ENCODE measurements at places on chromosomes 3 and 15.

- DNase-seq, result peak; percentile 42
Measured at GRCh38 chr3:19947549-19948225, 790 bp downstream of the RAB5A start.

DNA sequence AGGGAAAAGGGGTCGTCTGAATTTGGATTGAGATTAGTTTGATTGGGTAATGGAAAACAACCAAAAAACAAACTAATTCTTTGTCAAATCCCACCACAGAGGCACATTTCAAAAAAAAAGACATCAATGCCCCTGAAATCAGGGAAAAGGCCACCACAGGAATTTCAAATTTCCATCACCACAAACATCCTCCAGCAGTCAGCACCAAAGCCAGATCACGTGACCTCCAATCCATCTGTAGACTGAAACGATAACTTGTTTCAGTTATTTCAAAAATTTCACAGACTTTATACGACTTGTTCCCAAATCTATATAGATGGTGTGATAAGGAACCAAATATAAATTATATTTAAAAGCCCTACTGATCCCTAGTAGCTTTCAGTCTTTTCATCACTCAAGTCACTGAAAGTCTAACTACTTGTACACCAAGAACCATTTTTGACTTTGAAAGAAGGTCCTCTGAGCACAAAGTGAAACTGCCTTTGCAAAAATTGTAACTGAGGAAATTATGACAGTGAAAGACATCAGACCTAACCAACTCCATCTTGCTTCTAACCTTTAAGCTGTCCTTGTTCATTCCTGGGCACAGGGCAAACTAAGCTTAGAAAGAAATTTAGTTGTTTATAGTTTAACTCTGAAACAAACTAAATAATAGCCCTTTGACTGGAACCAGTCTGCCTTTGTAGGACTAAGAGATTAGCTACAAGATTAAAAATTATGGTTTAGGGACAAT, 48.1 kb upstream of the PLCL2 start:
- no peak for DNase-seq

GRCh38 chr15:71201477-71201876, 86.2 kb downstream of the THSD4 start:
- DNase-seq, result no peak

DNA sequence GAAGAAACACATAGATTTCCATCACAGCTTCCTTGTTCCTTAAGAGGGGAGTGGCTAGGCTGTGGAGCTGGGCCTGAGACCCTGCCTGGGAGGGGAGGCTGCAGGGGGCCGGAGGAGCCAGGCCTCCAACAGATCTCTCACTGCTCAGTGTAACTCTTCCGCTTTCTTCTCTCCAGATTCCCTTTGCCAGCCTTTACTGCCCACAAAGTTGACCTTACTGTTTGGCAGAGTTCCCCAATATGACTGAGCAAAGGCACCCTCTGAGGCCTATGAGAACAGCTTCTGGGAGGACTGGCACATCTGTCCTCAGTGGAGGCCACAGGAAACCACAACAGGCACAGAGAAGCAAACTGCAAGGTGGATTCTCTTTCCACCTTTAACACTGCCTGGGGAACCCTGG, 38.1 kb downstream of the SLCO2A1 start:
- DNase-seq, result no peak

DNA sequence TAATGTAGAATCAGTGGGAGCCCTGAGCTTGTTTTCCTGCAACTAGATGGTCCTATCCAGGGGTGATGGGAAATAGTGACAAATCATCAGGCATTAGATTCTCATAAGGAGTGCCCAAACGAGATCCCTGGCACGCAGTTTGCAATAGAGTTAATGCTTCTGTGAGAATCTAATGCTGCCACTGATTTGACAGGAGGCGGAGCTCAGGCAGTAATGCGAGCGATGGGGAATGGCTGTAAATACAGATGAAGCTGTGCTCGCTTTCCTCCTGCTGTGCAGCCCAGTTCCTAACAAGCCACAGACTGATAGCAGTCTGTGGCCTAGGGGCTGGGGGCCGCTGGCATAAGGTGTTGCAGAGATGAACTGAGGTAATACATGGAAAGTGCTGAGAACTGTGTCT, 28.3 kb upstream of the TMEM42 start:
- no peak for DNase-seq

GRCh38 chr15:83881156-83881555, 227.2 kb downstream of the ADAMTSL3 start:
- no peak for DNase-seq

GRCh38 chr3:168260859-168261258, 165.1 kb upstream of the GOLIM4 start:
- DNase-seq, result no peak

GRCh38 chr15:78641102-78641748, at the start of gene CHRNB4:
CHRNB4 (minus strand) TSS chr15:78641210; CDS start chr15:78641133, 77 bp downstream.
- no peak for DNase-seq

DNA sequence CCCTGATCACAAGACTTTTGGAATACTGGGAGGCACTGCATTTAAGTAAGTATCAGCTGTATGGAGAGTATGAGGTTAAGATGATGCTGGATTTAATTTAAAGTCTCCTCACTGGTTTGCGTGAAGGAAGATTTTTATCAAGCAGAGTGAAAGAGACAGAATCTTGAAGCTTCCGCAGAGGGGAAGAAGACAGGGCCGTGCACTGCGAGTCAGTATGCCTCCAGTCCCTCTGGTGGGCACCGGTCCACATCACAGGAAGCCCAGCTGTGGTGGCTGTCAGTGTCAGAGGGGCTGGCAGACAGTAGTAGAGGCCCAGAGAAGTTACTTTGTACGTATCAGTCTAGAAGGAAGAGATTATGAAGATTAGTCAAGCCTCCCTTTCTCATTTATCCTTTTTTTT, 379.0 kb upstream of the TPRG1 start:
- DNase-seq, result peak; percentile 74

GRCh38 chr15:62999178-62999577, 43.4 kb upstream of the TPM1 start:
- DNase-seq, result no peak

- DNase-seq, result no peak
Measured at GRCh38 chr3:170862618-170863374, 7.2 kb downstream of the RPL22L1 start.

DNA sequence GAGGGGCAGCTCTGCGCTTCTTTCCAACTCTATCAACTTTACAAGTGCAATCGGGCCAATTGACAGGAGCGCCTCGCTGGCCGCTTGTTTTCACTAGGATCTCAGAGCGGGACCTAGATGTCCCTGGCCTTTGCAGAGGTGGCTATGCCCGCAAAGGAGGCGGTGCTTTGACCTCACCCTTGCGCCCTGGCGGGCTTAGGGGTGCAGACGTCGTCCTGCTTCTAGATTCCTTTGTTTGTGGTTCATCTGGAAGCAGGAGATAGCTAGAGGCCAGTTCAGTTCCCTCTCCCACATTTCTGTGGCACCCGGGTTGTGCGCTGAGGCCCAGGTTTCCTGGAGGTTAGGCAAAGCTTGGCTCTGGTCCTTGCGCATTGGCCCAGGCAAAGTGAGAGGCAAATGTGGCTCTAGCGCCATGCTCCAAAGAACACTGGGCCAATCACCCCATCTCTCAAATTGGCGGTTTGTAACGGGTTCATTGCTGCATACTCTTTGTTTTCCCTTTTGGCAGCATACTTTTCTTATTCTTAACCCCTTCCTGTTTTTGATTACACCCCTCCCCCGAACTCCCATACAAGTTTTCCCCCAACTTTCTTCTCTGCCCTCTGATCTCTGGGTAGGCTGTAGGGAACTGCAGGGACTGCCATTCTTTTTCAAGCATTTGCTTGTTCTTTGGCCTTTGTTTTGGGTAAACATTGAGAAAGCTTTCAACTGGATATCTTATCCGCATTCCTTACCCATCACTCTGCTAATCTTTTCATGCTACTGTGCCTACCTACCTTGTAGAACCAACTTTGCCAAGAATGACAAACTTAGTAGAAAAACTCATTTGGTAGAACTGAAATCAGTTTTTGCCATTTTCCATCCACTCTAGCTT, 1.4 kb downstream of the PPM1L start:
- peak; percentile 12 for DNase-seq

DNA sequence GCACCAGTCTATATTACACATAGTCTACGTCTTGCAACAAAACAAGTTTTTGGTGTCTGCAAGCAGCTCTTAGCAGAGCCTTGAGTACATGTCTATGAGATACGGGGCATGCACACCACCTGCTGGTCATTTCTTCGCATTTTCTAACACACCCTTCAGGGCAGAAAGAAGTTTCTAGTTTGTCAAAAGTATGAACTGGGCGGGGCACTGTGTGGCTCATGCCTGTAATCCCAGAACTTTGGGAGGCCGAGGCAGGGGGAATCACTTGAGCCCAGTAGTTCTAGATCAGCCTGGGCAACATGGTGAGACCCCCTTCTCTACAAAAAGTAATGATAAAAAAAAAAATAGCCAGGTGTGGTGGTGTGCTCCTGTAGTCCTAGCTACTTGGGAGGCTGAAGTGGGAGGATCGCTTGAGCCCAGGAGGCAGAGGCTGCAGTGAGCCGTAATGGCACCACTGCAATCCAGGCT, 64.2 kb upstream of the ARL8B start:
- DNase-seq, result peak; percentile 83

- DNase-seq, result no peak
Measured at GRCh38 chr3:99731499-99731898, 86.2 kb upstream of the CMSS1 start.

DNA sequence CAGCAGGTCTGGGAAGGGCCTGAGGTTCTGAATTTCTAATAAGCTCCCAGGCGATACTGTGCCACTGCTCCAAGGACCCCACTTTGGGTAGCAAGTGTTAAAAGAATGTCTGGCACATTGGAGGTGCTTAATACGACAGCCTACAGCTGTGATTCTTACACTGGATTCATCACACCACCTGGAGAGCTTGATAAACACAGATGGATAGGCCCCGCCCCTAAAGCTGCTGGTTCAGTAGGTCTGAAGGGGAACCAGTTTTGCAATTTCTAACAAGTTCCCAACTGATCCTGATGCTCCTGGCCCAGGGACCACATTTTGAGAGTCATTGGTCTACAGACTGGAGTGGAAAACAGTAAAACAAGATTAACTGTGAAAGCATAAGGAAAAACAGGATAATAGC, 124.8 kb upstream of the ST8SIA2 start:
- DNase-seq, result no peak

GRCh38 chr3:8632402-8633237, 12.0 kb downstream of the SSUH2 start:
- DNase-seq, result no peak

DNA sequence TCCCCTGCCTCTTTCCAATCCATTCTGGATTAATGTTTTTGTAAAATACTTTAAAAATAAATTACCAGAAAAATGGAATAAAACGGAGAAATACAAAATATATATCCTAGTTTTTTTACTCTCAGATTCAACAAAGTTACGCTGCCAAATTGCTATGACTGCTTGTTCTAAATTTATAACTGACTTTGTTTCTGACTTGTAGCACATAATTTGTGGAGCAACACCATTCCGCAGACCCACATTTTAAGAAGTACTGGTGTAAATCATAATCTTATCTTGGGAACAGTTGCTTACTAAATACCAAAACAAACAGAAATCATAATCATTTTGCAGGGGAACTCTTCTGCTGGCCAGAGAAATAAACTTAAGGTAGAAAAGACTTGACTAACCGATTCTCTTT, 339.4 kb upstream of the CBLB start:
- DNase-seq, result no peak

DNA sequence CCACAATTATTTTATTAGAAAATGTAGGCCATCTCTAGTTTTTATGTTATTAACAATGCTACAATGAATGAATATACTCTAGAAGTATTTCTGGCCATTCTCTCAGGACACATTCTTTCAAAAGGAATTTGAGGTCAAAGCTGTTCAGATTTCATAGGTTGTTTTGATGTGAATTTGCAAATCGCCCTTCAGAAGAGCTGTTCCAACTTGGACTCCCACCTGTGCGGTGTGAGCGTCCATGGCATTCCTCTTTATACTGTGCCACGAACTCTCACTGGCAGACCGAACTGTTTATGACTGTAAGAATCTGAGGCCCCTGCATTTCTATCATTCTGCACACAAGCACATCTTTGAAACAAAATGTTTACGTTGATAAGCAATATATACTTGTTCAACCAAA, 18.6 kb upstream of the SLC24A5 start:
- DNase-seq, result no peak

GRCh38 chr3:51974963-51975851, at the start of gene ABHD14A:
ABHD14A (plus strand) TSS chr3:51975064; CDS start chr3:51975136, 72 bp downstream.
- peak; percentile 73 for DNase-seq

GRCh38 chr3:170355738-170356595, 1.5 kb upstream of the SKIL start:
- DNase-seq, result peak; percentile 58

DNA sequence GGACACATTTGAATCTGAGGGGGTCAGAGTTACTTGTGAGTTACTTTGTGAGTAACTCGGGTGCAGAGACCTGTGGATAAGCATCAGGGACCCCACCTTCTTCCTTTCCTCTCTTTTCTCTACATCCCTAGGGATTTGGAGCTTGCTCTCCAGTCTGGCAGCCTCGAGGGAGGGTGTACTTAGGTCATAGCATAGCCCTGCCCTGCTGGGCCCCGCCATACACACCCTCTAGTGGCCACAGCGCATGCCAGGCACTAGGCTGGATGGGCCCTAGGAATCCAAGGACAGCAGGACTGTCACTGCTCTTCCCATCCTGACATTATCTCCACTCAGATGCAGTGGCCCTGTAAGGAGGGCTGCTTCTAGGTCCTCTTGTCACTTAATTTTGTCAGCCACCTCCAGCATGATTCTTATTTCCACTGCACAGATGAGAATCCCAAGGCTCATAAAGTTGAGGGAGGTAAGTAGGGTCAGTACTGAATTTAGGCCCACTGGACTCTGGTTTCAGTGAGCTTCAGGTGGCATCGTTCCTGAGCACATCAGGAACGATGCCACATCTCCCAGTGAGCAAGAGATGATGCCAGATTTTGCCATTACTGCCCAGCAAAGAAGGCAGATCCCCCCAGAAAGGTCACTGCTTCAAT, 3.6 kb upstream of the SMAD6 start:
- DNase-seq, result peak; percentile 66

GRCh38 chr3:51591231-51591630, 52.7 kb downstream of the RAD54L2 start:
- no peak for DNase-seq

DNA sequence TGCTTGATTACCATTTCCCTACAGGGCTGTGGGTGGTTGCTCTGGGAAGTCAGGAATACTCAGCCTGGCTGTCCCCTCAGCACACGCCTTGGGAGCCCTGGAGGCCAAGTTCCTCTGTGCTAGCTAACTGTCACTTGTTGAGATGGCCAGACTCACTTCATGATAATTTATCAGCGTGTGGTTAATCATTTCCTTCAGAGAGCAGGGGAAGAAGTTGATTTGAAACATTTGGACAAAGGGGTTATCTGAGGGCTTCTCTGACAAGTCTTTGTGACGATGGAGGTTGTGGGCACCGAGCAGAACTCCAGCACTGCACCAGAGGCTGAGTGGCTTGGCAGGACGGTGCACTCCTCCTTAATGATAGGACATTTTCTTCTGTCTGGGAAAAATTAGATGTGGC, 61.9 kb downstream of the WHAMM start:
- no peak for DNase-seq

Measured in Ammon's horn (tissue), 1 donor.